Right ventricle myocardium superior (tissue), 1 donor: ENCODE measurements at places on chromosomes 6 and 20. TPM values are rescaled to one million over a fixed set of nuclear protein-coding genes. Genes with fewer than 3 reads are reported as not detected.

The TEAD3 gene
- total RNA-seq = 25.4 TPM

The KIAA0408 gene
- 3.1 TPM for total RNA-seq

The SLC17A9 gene
- total RNA-seq = 0.73 TPM

The LY6G6F gene
- not detected for total RNA-seq

The HLA-DRA gene
- 82.4 TPM for total RNA-seq

The ZNF133 gene
- total RNA-seq = 5.3 TPM

The WFDC9 gene
- total RNA-seq = not detected

The C6orf15 gene
- total RNA-seq = not detected

The KCNK15 gene
- 0.19 TPM for total RNA-seq

The CPXM1 gene
- total RNA-seq = 1.0 TPM

The BMP2 gene
- 2.5 TPM for total RNA-seq

The SLC24A3 gene
- total RNA-seq = 0.62 TPM

The AGPAT4 gene
- total RNA-seq = 2.1 TPM

The MCCD1 gene
- not detected for total RNA-seq

The PACSIN1 gene
- 11.3 TPM for total RNA-seq

- DNase-seq = peak; percentile 89
Observed at GRCh38 chr6:7974938-7975763, 64.6 kb upstream of the TXNDC5 start.

DNA sequence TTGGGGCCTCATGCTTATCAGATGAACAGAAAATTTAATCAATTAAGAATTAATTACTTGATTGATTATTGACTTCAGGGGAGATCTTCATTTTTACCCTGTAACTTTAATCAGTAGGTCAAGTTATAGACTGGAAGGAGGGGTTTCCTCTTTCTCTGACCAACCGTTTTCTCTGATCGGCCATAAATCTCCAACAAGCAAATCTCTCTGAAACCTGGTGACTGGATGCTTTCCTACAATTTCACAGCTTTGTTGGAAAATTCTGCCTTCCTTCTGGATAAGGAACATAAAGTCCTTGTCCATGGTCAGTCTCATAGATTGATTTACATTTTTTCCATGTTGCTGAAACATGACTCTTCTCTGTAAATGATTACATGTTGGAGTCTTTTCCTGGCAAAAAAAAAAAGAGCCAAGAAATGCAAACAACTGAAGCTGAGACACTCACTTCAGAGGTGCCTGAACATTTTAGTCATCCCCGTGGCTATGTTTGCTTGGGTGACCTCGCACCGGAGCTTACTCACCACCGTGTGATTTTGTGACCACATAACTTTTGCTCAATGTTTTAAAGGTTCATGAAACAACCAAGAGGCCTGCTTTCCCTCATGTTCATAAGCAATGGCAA lies 31.0 kb downstream of the IRF4 start:
- DNase-seq = no peak

DNA sequence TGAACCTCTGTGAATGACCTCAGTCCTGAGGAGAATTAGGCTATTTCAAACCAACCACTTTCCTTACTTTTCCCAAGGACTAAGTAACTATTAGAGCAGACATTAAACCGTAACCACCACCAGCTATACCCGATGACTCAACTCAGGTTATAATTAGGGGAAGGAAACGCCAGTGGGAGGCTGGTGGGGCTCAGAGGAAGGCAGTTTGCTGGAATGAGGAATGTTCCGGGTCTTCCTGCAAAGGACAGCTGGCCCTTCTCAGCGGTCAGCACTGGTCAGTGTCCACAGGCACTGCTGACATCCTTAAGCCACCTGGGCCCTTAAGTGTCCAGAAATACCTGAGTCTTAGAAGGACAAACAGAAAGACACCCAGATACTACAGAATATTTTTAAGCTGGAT lies 515.2 kb downstream of the MAFB start:
- DNase-seq = no peak

- DNase-seq = no peak
Observed at GRCh38 chr6:55972091-55972490, 96.7 kb upstream of the BMP5 start.

- no peak for DNase-seq
Observed at GRCh38 chr6:89183294-89183693, 33.9 kb downstream of the GABRR1 start.

DNA sequence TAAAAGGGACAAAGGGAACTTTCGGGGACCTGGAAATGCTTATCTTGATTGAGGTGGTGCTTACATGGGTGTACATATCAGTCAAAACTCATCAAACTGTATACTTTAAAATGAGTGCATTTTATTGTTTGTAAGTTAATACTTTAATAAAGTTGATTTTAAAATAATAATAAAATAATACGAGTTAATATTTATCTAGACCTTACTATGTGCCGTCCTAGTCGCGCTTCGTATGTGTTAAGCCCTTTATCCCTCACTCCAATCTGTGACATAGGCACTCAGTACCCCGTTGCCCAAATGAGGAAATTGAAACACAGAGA lies 47.5 kb downstream of the PDYN start:
- DNase-seq = no peak

DNA sequence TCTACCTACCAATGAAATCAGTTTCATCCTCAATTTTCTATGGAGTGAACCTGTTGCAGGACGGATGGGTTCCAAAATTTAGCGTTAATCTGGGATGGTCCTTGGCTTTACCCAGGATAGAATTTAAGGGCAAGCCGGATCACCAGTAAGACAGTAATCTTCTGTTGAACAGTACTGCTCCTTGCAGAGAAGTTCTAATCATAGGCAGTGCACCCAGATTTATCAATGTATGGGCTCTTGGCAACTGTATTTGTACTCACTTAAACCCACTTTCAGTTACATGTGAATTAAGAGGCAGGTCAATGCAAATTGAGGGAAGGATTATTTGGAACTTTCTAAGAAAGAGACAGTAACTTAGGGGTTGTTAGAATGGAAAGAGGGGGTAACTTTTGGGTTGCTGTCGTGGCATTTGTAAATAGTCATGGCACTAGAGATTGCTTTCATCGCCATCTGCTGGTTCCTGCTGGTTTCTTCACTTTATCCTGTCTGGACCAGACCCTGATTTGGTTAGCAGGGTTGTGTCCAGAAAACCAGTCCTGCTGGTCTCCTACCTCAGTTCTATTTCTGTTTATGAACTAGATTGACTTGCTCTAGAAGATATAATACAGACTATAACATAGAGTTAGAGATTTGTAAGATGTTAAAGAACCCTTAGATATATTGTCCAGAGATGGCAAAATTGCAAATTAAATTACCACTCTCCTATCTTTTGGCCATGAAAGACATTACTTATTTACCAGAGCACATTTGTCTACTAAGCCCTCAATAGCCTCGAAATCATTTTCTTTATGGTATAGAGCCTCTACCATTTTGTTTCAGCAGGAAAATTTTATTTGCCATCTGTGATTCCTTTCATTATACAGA lies 646.3 kb downstream of the UTRN start:
- DNase-seq = no peak

DNA sequence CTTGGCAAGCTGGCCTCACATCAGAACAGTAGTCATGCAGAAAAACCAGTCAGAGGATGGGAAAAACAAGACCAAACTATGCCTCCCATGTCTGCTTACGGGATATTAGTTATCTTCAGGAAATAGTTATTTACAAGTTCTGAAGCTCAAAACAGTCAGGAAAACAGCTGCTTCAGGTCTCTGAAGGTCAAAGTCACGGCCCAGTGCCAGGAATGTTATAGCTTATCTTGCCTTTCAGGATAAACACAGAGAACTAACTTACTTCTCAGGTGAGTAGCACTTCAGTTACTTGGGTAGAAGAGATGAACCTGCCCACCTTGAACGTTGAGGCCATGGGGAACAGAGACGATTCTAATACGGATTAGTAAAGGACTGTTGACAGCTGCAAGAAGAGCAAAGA lies 310.7 kb downstream of the KIF16B start:
- no peak for DNase-seq

DNA sequence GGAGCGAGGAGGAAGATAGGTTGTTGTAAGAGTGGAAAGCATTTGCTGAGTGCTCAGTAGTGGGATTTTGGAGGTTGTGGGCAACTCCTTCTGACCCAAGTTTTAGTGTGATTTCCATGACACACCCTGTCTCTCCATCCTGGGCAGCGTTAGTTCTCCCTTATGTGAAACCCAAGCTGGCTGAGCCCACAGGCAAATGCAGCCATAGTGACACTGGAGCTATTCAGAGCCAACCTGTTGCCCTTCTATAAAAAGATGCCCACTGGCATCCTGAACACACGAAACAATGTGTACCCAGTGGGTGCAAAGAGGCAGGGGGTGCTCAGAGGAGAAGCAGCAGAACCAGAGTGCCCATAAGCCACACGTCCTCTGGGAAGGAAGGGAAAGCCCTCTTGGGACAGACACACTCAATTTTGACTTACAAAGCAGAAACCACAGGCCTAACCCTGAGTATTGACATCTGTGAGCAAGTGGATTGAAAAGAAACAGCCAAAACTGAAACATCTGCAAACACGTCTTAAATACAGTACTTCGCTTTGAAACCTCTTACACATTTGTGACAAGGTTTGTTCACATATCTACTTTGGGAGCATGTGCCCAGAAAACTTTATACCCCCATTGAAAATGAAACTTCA lies 54.6 kb downstream of the BPIFB1 start:
- DNase-seq = no peak

- no peak for DNase-seq
Observed at GRCh38 chr6:54706391-54706790, 140.2 kb upstream of the FAM83B start.

- no peak for DNase-seq
Observed at GRCh38 chr6:29671026-29671425, 9.9 kb downstream of the ZFP57 start.

DNA sequence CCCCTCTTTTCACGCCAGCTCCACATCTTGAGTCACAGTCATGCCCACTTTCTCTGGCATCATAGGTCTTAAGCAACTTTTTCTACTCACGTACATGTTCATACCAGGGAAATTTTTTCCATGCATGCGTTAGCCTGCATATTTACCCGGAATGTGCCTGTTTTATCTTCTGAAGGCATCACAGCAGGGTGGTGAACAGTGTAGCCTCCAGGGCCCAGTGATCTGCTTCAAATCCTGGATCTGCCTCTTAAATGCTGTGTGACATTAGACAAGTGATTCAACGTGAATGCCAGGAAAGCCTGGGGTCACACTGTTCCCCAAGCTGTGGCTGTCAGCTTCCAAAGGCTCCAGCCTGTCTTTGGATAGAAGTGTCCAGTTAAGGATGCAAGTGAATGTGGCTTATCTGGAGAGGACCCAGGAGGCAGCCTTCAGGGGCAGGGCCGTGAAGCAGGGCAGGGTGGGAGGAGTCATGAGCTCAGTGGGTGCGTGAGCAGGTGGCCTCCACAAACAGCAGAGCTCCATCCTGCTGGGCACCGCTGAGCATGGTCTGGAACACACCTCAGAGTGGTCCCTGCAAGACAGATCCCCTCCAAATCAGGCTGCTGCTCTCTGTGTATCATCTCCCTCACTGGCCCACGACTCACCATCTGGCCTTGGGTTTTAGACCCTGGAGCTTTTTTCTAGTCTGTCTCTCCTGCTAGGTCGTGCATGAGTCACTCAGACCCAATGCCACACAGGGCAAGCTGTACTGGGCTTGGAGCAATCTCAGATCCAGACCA lies 30.4 kb upstream of the CD93 start:
- DNase-seq = no peak

GRCh38 chr6:3797231-3798054 lies 45.9 kb upstream of the PXDC1 start:
- DNase-seq = no peak

DNA sequence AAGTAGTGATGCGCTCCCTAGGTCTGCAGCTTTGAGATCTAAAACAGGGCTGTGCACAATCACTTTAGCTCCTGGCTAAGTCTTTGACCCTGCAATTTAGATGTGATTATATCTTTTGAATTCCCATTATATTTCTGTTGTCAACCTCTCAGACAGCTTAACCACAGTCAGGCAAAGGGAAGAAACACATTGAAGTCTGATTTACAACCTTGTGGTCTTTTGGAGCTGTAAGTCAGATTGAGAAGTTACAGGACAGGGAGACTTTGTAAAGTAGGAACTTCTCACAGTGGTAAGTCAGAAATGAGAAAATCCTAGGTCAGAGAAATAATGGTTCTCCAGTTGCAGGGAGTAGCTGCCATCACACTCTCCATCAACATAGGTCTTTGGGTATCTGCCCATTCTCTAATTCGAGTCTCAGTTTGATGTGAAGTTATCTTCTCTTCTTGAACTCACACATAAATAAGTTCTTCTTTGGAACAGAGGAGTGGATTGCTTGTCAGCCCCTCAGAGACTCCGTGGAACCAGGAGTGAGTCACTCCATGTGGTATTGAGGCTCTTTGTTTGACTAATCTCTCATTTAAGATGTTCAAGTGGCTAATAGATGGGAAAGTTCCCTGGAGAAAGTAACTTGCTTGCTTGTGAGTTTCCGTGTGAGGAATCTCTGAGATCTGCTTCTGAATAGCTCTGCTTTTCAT lies 35.0 kb upstream of the SGK1 start:
- DNase-seq = no peak

GRCh38 chr6:50380406-50381098 lies 330.8 kb upstream of the DEFB112 start:
- DNase-seq = no peak

GRCh38 chr6:14804785-14805210 lies 441.1 kb upstream of the JARID2 start:
- peak; percentile 92 for DNase-seq

GRCh38 chr20:38434301-38434741 lies 807 bp downstream of the SNHG17 start:
- DNase-seq = peak; percentile 42

DNA sequence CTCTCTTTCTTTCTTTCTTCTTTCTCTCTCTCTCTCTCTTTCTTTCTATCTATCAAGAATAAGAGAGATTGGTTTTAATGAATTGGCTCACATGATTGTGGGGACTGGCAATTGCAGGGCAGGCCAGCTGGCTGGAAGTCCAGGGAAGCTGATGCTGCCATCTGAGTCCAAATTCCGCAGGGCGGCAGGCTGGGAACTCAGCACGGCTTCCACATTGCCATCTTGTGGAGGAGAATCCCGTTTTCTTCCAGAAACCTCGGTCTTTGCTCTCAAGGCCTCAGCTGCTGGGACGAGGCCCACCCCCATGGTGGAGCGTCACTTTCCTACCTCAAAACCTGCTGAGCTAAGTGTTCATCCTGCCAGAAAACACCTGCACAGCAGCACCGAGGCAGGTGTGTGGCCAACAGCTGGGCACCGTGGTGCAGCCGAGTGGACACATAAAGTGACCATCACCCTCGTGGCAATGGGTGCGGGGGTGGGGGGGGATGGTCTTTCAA lies 58.8 kb upstream of the SLCO4A1 start:
- no peak for DNase-seq

- DNase-seq = no peak
Observed at GRCh38 chr6:22896696-22897095, 327.3 kb downstream of the HDGFL1 start.

- peak; percentile 71 for DNase-seq
Observed at GRCh38 chr6:57221191-57221935, 744 bp downstream of the RAB23 start.

GRCh38 chr6:65948062-65948461 lies 241.0 kb upstream of the EYS start:
- no peak for DNase-seq

GRCh38 chr6:37516076-37516919 lies 16.6 kb upstream of the CCDC167 start:
- peak; percentile 68 for DNase-seq
